Stimulated activated CD8-positive, alpha-beta memory T cell treated with anti-CD3 and anti-CD28 coated beads, Interleukin-15, amount 100 ng/mL, for 24 hours (primary cell): ENCODE measurements at places on chromosomes 13 and 19.

- DNase-seq = no peak
These were observed 21.3 kb upstream of the TINCR start for GRCh38 chr19:5588906-5589676.

- DNase-seq = no peak
These were observed 206.3 kb downstream of the SLITRK5 start for GRCh38 chr13:87877477-87877876.

DNA sequence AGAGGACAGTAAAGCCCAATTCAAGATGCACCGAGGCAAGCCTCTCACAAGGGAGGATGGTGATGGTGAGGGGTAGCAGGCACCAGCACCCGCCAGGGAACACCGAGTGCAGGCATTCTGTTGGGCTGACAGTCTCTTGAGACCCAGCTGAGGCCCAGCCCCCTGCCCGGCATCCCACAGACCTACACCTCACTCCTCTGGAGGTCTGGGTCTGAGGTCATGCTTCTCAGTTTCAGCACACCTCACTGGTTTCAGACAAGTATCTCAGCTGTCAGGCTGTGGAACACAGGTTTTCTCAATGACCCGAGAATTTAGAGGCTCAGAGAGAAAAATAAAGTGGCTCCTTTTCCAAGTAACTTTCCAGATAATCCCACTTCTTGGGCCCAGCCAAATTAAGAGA lies 27.7 kb upstream of the EPHX3 start:
- DNase-seq = no peak

- DNase-seq = no peak
These were observed 78.0 kb downstream of the ATP11A start for GRCh38 chr13:112767506-112768471.

GRCh38 chr19:55088543-55089341 lies 13.1 kb downstream of the EPS8L1 start:
- DNase-seq = peak; percentile 79

DNA sequence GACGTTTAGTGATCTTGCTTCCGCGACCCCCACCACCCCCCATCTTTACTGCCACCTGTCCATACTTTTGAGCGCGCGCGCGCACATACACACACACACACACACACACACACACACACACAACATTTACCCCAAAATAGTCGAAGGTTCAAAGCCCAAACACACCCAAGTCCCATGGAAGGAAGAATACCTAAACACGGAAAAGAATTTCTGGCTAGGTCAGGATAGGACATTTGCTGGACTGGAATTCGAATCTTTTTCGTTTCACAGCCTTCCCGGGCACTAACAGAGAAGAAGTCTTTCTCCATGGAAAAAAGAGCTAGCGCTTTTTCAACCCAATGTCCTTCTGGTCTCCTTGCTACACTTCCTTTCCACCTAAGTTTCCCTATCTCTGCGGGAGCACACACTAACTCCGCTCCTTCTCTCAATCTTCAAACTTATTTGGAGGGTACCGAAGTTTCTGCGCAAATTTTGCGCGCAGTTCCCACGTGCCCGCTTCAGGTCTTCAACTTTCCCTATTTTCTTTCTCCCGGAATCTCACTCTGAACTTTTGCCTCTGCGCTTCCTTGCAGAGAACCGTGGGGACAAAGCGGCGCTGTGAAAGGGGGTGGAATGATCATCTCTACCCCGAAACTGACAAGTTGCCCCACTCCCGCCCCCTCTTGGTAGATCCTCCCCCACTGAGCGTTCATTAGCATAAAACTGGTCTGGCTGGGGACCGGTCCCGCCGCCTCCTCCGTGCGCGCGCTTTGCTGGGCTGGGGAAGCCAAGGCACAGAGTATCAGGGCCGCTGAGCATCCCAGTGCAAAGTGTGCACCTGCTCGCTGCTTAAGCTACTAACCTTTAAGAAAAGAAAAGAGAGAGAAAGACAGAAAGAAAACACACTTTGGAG lies 2.7 kb downstream of the DACH1 start:
- DNase-seq = no peak

DNA sequence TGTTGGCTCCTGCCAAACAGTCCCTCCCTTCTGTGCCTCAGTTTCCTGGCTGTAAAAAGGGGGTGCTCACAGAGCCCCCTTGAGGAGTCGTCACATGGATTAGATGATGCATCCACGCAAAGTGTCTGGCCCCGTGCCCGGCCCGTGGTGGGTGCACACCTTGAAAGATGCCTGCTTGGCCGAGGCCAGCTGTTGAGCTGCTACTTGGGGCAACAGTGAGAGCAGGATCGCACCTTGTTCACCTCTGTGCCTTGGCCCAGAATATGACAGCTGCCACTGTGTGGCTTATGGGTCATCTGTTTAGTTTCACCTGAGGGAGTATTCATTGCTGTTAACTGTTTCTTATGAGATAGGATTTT lies 17.7 kb downstream of the CRTC1 start:
- DNase-seq = no peak

DNA sequence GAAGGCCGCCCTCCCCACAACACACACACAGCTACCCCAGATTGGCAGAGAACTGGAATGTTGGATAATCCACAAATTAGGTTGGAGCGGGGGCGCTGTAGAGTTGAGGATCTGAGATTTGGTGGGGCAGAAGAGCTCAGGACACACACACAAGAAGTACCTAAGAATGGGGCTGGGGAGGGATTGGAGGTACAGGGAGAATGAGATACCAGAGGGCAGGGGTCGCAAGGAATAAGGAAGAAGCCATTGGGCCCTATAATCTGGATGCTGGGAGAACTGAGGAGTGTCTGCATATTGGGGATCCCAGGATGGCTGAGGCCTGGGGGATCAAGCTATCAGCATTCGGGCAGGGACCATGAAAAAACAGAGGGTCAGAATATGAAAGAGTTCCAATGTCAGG lies 11.5 kb downstream of the SYT3 start:
- DNase-seq = no peak

GRCh38 chr13:23467048-23467931 lies 33.8 kb upstream of the SACS start:
- DNase-seq = no peak

DNA sequence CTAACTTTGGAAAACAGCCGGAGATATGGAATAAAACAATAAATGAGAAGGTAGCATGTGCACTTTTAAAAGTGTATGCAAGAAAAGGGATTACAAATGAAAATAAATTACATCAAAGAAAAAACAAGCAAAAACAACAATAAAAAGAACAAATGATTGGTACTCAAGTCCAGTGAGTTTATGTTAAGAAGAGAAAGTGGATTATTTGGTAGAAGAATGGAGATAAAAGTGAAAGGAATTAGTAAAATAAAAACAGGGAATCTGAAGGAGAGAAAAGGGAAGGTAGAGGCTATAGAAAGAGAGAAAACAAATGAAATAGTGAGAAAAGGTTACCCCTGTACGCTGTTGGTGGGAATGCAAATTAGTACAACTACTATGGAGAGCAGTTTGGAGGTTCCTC lies 28.6 kb upstream of the KLF12 start:
- no peak for DNase-seq

GRCh38 chr13:48403913-48404312 lies 9.0 kb downstream of the LPAR6 start:
- no peak for DNase-seq

- no peak for DNase-seq
These were observed 23.1 kb downstream of the ARID3A start for GRCh38 chr19:948842-949496.

GRCh38 chr13:84121456-84121855 lies 239.2 kb upstream of the SLITRK1 start:
- DNase-seq = no peak

DNA sequence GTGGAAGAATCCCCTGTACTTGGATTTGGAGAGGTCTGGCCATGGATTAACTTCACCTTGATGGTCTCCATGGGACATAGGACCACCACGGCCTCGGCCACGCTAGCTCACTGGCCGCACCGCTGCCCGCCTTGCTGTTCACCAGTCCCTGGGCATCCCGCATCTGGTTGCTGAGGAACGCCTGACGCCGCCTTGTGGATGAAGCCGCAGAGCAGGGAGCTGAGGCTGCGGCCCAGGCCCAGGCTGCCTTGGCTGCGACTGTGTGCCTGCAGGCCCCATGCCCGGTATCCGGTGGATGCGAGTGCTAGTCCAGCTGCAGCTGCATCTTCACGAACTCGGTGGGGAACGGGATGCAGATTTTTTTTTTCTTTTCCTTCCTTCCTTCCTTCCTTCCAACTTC lies 1407.1 kb downstream of the UQCRFS1 start:
- no peak for DNase-seq
